Brain pericyte (primary cell): ENCODE measurements at places on chromosomes 12 and 14.

GRCh38 chr14:91897106-91897701 is 29.9 kb upstream of the TC2N start:
- no peak for DNase-seq

- DNase-seq: no peak
These were observed 98.6 kb downstream of the SCARB1 start for GRCh38 chr12:124764870-124765580.

DNA sequence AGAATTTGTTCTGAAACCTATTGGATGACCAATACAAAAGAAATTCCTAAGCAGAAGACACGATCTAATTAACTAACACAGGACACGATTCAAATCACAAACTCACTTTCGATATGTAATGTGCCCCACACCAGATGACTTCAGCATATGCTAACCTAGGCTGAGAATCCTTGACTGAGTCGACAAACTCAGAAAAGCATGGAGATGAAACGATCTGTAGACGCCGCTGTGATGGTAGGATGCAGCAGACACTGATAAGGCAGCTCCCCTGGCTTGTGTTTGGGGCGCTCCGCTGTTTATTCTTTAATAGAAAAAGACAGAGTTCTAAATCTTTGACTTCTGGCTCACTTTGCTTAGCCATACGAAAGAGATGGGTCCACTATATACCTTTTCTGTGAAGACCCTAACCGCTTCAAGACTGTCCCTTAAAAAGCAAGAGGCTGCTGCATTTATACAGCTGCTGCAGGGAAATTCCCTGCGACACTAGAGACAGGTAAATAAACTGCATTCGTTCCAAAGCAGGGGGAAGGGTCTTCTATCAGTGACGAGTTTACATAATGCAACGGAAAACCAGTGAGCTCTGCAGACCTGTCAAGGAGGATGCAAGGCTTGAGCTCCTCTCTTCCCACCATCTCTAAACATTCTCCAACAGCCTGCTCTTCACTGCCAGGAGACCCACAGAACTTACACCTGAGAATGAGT is 929 bp downstream of the CHD8 start:
- no peak for DNase-seq

- DNase-seq: no peak
These were observed 60.9 kb upstream of the PSMA6 start for GRCh38 chr14:35231207-35231760.

- DNase-seq: no peak
These were observed 75.8 kb downstream of the RIN3 start for GRCh38 chr14:92589213-92589852.
